A549 treated with Mapracorat at 1 μM for 4 hours (cell line): ENCODE measurements at places on chromosomes 2 and 18. TPM values are rescaled to one million over a fixed set of nuclear protein-coding genes. Genes with fewer than 3 reads are reported as not detected.

Gene MGAT5
- total RNA-seq, result 13.0 to 17.7 TPM (median 15.7 TPM) in 5 replicates

Gene RAMP1
- total RNA-seq, result not detected in 5 replicates

Gene CCDC141
- not detected in 5 replicates for total RNA-seq

Gene GATA6
- total RNA-seq, result 1.1 to 2.0 TPM (median 1.6 TPM) in 5 replicates

Gene MAP3K19
- total RNA-seq, result not detected in 5 replicates

Gene EMILIN1
- total RNA-seq, result 0.27 to 0.56 TPM (median 0.47 TPM) in 5 replicates

Gene DLX1
- 3.2 to 4.0 TPM (median 3.2 TPM) in 5 replicates for total RNA-seq

Gene LRP1B
- not detected in 5 replicates for total RNA-seq

Gene COMMD1
- 40.6 to 48.3 TPM (median 46.4 TPM) in 5 replicates for total RNA-seq

Gene MOGAT1
- total RNA-seq, result not detected in 5 replicates

Gene INHA
- 0.08 to 0.65 TPM (median 0.39 TPM) in 5 replicates for total RNA-seq

Gene GORASP2
- total RNA-seq, result 82.2 to 106 TPM (median 88.9 TPM) in 5 replicates

Gene PRKAG3
- total RNA-seq, result not detected in 5 replicates

Gene SPHKAP
- not detected in 5 replicates for total RNA-seq

Gene FKBP1B
- 10.6 to 12.7 TPM (median 11.5 TPM) in 5 replicates for total RNA-seq

Gene SERPINB7
- total RNA-seq, result 1.7 to 2.5 TPM (median 2.3 TPM) in 5 replicates

Gene SPEG
- total RNA-seq, result 6.6 to 11.2 TPM (median 7.6 TPM) in 5 replicates

Gene MC4R
- not detected in 5 replicates for total RNA-seq

Gene RIT2
- not detected in 5 replicates for total RNA-seq

Gene REG3G
- not detected in 5 replicates for total RNA-seq

Gene SERPINB12
- not detected in 5 replicates for total RNA-seq

Gene CPS1
- total RNA-seq, result 9.6 to 13.8 TPM (median 13.3 TPM) in 5 replicates

Gene RAD51AP2
- total RNA-seq, result not detected in 5 replicates
